Activated naive CD8-positive, alpha-beta T cell treated with anti-CD3 and anti-CD28 coated beads, Interleukin-2, amount 50 U/mL, for 24 hours (primary cell): ENCODE measurements at places on chromosomes 3 and 15.

GRCh38 chr3:58596834-58597518 lies 19.8 kb upstream of the FAM107A start:
- H3K27me3 ChIP-seq, result peaks cover 6% of the 10 kb centered on the region
- no peak overlapping the region for H3K4me3 ChIP-seq
- H3K27ac ChIP-seq, result no peak overlapping the region
- H3K4me1 ChIP-seq, result no peaks in the 10 kb centered on the region
- no peaks in the 10 kb centered on the region for H3K36me3 ChIP-seq

GRCh38 chr3:193805448-193805847 lies 212.4 kb downstream of the OPA1 start:
- DNase-seq, result no peak
- H3K27me3 ChIP-seq, result peaks cover 5% of the 10 kb centered on the region
- no peak overlapping the region for H3K27ac ChIP-seq
- H3K36me3 ChIP-seq, result no peaks in the 10 kb centered on the region
- no peak overlapping the region for H3K4me3 ChIP-seq

- no peak for DNase-seq
- no peaks in the 10 kb centered on the region for H3K27me3 ChIP-seq
These were observed 139.5 kb downstream of the LRIG1 start for GRCh38 chr3:66361356-66361755.

- H3K27ac ChIP-seq, result no peak overlapping the region
- no peak overlapping the region for H3K4me3 ChIP-seq
- H3K27me3 ChIP-seq, result no peaks in the 10 kb centered on the region
- no peak for DNase-seq
- no peaks in the 10 kb centered on the region for H3K36me3 ChIP-seq
- H3K4me1 ChIP-seq, result no peaks in the 10 kb centered on the region
These were observed 156.8 kb downstream of the LSAMP start for GRCh38 chr3:116288485-116288884.

GRCh38 chr15:32679298-32679690 lies 37.8 kb downstream of the SCG5 start:
- H3K27ac ChIP-seq, result no peak overlapping the region
- no peak overlapping the region for H3K4me3 ChIP-seq
- no peak for DNase-seq
- peaks cover 1% of the 10 kb centered on the region for H3K27me3 ChIP-seq
